ENCODE measurements at places on chromosomes 1 and 21.

DNA sequence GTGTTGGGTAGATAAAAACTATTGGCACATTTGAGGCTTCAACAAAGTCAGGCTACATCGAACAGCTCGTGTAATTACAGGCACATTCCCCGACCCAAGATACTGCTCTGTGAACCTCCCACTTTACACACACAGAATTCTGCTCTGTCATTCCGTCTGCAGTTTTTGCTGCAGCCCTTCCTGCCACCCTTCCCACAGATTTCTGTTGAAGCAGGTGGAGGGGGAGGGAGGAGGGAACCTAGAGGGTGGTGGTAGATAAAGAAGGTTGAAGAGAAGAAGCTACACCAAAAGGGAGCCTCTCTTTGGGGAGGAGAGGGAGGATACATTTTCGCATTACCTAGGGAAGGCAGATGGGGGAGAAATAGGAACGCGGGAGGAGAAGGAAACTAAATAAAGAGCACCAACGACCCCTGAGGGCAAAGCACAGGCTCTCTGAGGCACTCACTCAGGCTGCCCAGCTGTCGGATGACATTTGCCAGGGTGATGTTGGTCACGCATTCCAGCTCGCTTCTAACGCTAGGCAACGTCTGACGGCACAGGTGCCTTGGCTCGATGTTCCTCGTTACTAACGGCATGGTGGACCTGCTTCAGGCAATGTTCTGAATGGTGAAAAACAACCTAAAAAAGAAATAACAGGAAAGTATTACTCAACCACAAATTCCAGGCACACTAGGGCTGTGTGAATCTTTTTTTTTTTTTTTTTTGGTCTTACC lies 36.0 kb downstream of the GPR3 start:
- no peak for DNase-seq

DNA sequence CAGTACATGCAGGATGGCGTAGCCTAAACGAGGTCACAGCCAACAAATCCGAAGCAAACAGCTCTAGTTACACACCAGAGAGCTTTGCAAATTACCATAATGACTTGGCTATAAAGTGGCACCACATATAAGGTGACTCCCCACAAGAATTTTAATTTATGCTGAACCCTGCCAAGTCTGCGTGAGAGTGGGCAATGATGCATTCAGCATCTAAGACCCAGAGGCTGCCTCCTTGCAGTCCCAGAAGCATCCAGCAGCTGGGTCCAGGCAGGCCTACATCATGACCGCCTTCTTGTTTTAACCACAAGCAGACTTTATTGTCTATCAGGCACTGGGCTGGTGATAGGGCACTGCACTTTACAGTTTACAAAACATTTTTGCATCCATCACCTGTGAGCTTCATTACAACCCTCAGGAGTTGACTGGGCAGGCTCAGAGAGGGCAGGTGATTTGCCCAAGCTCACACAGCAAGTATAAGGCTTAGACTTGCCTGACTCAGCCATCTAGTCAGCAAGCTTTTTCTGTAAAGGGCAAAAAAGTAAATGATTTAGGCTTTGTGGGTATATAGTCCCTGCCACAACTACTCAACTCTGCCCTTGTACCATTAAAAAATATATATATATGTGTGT lies 134.6 kb downstream of the GLIS1 start:
- no peak for DNase-seq

GRCh38 chr1:3049164-3049563 lies 19.8 kb upstream of the PRDM16 start:
- DNase-seq: no peak

DNA sequence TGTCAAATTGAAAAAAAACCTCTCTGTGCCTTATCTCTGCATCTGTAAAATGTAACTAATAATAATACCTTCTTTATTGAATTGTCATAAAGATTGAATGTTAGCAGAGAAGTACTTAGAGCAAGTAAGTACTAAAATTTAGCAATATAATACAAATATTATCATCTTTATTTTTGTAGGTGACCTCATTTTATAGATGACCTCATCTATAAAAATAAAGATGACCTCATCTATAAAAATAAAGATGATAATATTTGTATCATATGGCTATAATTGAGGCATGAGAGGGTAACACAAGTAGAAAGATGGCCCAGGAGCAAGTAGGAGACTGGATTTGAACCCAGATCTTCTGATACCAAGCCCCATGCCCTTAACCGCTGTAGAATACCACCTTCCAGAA lies 193.2 kb upstream of the FOXD3 start:
- no peak for DNase-seq

GRCh38 chr1:156925154-156926010 lies 5.0 kb downstream of the LRRC71 start:
- DNase-seq: no peak

DNA sequence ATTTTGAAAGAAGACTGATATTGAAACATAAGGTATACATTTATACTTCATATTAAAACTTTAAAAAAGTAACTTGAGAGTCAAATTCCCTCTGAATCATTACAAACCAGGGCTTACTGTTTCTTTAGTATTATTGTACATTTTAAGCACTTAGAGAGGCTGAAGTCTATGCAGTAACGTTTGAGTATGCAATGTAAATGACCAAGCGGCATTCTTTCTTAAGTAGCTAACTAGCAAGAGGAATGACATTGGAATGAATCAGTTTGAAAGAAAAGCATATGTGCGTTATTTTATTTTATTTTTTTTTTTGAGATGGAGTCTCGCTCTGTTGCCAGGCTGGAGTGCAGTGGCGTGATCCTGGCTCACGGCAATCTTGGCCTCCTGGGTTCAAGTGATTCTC lies 24.3 kb downstream of the WNT2B start:
- no peak for DNase-seq

- no peak for DNase-seq
Observed at GRCh38 chr1:200028586-200029034, 1.1 kb downstream of the NR5A2 start.

DNA sequence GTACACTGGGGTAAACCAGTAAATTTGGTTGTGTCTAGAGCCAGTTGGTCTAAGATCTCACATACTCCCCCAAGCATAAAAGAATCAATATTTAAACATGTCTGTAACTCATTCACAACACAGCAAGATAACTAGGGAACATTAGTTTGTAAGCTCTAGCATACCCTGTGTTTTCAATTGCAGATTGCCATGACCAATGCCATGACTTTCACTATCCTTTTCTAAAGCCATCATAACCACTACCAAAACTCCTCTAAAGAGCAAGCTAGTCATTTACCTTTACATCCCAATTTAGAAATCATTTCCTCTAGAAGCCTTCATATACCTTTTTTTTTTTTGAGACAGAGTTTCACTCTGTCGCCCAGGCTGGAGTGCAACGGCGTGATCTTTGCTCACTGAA lies 56.5 kb upstream of the PLA2G4A start:
- DNase-seq: no peak

- DNase-seq: no peak
Observed at GRCh38 chr21:19547951-19548840, 1144.6 kb upstream of the TMPRSS15 start.

DNA sequence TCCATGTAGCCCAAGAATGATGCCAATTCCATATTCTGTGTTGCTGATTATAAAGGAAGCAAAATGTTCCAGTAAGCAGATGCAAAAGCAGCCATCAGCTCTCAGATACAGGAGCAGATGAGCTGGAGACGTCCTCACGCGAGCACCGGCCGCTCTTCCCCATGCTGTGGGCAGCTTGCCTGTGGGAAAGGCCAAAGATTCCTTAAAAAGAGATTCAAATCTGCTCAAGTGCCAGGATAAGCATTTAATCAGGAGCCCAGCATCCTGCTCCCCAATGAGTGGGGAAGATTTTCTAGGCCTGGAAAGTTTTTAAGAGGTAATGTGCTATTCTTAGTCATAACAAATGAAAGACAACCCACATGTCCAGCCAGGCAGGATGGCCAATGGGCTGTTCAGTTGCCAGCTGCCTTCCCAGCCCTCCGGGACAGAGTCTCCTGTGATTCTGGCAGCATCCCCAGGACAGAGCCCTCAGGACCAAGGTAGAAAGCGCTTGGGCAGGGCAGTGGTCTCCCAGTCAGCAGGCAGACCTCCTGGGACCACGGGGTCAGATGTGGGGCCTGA lies 108.2 kb upstream of the TMPRSS2 start:
- no peak for DNase-seq

DNA sequence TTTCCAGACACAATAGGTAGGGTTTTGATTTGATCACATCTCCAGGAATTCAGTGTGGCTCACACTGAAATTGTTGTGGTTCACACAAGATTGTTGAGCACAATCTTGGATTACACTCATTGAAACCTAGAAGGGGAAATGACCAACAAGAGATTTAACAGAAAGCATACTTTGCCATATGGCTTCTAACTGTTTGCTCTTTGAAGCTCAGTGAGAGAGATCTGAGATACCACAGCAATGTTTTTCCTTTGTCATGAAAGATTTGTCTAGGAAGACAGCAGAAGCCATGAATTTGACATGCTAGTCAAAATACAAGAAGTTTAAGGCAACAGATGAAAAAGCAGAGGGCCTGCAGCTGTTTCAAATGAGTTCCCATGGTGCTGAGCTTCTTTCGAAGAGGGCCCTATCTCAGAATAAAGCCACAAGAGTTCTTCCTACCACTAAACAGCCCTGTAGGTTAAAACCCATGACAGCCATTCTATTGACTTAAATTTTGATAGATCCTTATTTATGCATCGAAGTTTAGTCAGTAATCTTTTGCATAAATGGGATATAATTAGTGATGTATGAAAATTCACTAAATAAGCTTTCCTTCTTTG lies 650.4 kb downstream of the LTN1 start:
- DNase-seq: no peak

- no peak for DNase-seq
Observed at GRCh38 chr1:163766257-163766918, 444.6 kb downstream of the NUF2 start.

- no peak for DNase-seq
Observed at GRCh38 chr1:154329152-154329521, 3.8 kb downstream of the ATP8B2 start.

GRCh38 chr21:42058631-42059111 lies 12.4 kb upstream of the UMODL1 start:
- DNase-seq: no peak

DNA sequence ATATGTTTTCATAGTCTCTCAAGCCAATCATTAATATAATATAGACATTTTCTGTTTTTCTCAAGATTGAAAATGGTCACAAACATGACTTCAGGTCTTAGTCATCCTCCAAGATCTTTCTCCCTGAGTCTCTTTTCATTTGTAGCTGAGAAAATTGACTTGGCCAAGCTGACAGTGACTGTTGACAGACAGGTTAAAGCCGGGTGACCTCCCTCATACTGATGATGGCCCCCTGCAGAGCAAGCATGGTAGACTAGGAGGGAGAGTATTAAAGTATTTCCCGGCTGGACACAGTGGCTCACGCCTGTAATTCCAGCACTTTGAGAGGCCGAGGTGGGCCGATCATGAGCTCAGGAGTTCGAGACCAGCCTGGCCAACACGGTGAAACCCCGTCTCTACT lies 6.8 kb upstream of the KIAA1614 start:
- DNase-seq: no peak

DNA sequence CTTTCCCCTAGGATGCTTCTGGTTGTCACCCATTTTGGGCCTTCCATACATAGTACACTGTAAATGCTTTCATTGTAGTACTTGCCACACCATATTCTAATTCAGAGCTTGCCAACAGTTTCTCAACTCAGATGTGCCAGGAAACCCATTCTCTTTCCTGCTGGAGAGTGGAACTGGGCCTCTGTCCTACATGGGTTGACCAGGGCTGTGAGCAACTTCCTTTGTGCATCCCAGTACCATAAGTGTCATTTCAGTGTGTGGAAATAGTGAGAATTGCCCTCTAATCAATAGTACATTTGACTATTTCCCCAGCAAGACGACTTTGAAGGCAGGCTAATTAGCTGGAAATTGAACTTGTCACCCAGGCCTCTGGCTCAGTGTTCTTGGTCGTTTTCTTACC lies 74.8 kb downstream of the MTR start:
- no peak for DNase-seq

GRCh38 chr1:10625554-10625953 lies 150.8 kb downstream of the PEX14 start:
- DNase-seq: no peak

GRCh38 chr1:205259324-205259832 lies 31.6 kb downstream of the TMCC2 start:
- no peak for DNase-seq

DNA sequence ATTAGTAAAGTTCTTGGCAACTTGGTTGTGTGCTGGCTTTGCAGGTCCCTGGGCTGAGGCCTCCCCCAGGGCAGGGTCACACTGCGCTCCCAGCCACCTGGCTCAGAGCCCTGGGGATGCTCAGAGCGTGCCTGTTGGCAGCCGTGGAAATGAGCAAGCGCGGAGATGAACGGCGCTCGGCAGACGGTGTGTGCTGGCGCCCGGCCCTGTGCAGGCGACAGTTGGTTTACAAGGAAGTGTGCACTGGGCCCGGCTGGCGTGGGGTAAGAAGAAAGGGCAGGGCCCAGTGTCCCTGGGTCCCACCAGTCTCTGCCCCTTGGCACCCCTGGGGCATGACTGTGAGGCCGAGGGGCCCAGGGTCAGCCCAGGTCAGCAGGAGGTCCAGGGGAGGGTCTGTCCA lies 25.7 kb upstream of the PEX10 start:
- DNase-seq: no peak

DNA sequence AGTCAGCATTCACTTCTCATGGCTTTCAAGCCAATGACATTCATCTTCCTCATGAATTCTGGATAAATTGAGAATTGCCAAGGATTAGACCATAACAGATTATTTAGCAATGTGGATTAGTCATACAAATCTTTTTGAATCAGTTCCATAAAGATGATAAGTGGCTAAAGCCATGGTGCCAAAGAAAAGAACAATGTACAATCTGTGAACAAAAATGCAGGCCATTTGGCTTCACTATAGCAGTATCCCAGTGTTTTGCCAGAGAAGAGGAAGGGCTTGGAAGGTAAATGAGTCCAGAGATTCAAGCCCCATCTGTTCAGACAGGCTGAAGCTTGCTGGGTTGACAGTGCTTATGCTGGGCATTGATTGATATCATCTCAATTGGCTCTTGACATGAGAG lies 376.4 kb upstream of the LRRC7 start:
- DNase-seq: no peak

GRCh38 chr1:46708121-46708520 lies 10.8 kb downstream of the EFCAB14 start:
- no peak for DNase-seq

DNA sequence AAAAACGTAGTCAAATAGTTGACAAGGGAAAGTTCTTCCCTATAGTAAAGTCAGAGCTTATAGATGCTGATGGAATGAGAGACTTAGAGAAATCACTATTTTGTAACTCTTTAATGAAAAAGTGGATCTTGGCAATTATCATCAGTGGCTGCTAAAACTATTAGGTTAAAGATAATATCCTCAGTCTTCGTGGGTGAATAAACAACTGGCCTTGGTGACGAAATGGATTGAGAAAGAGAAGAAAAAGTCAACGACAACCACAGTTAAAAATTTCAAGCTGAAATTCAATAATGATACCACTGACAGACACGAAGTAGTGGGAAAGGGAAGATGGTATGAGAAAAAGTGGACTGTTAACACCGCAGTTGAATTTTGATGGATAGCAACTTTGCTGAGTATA lies 90.0 kb upstream of the GNG4 start:
- DNase-seq: no peak

GRCh38 chr1:40389871-40390560 lies 16.5 kb downstream of the SMAP2 start:
- DNase-seq: no peak

Measured in cortex of kidney (tissue), 1 donor.